ENCODE measurements at places on chromosomes 16 and 17.

GRCh38 chr16:49592546-49593423, 219.2 kb downstream of the C16orf78 start:
- DNase-seq: no peak

GRCh38 chr17:2483084-2483483, 28.6 kb downstream of the METTL16 start:
- DNase-seq: no peak

DNA sequence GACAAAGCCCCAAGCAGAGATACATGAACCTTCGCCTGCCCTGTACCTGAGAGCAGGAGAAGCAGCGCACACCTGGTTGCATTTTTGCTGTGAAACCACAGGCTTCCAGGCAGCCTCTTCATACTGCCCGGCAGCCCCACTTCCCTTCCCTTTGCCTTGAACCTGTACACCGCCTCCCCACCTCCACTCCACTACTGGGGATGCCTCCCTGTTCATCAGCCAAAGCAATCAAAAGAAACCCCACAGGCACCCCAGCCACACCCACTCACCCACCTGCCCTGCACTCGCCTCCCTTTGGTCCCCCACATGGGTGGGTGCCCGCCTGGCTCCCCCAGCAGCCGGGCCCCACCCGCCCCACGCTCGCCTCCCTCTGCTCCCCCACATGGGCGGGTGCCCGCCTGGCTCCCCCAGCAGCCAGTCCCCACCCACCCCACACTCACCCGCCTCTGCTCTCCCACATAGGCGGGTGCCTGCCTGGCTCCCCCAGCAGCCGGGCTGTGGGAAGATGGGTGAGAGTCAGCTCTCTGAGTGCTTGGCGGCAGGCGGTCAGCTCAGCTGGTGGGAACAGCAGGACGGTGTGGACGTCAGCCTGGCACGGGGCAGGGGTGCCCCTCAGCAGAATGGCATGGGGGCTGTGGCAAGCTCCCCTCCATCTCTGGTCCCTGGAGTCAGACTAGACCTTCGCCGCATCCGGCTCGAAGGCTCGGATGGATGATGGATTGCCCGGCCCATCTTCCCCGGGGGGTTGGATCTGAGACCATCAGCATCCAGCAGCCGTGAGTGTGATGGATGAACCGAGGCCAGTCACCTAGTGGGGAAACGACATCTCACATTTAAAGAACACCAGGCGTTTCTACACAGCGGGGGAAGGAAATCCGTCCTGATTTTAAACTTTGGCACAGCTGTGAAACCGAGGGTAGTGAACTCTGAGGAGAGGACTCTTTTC, 135.6 kb downstream of the BANP start:
- no peak for DNase-seq

DNA sequence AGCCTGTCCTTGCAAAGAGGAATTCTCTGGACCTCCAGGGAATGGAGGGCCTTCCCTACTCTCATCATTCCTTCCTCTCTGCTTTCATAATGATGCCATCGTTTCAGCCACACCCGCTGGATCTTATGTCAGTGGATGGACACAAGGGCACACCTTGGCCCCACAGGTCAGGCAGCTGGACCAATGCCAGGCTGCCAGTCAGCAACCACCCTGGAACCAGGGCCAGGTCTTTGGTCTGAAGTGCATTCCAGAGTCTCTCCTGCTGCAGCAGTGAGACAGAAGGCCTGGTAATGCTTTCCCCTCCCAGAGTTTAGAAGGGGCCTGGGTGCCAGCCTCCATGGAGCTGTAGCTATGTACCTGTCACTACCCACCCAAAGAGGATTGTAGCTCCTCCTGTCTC, 7.4 kb downstream of the C1QL1 start:
- DNase-seq: no peak

DNA sequence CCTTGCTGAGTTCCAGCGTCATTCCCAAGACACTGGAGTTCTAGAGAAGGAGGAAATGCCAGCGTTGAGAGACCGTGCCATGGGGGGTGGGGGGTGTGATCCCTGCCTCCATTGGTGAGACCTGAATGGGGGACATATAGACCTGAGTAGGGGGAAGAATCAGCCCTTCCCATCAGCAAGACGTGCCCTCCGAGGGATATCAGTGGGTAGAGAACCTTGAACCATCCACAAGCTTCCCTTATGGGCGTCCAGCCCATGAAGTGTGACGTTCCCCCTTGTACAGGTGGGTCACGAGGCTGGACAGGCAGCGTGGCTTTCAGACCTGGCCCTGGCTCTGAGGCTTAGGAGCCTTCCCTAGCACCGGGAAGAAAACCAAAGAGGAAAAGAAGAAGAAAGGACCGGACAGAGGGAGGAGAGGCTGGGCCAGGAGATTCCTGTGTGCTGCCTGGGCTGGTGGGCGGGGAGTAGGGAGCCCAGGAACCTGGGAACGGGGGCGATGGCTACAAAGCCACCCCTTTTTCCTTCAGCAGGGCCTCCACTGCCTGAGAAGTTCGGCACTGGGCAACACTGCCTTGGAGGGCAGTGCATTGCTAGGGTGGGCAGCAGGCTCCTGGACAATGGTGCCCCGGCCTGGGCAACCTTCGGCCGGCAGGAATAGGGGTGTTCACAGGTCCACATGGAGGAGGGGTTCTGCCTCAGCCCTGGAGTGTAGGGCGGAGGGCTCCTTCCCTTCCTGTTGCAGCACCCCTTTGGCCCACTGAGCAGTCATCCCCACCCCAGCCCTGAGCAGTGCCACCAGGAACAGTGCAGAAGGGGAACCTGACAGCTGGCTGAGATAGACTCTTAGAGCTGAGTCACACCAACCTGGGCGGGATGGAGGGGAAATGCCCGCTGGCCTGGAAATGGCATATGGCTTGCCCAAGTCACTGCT, 7.2 kb downstream of the RAB11FIP4 start:
- no peak for DNase-seq

- peak; percentile 14 for DNase-seq
Observed at GRCh38 chr17:31907342-31907962, 5.9 kb upstream of the UTP6 start.

GRCh38 chr17:81976332-81977210, 858 bp upstream of the ASPSCR1 start:
- no peak for DNase-seq

GRCh38 chr17:82837586-82838320, 2.1 kb downstream of the ZNF750 start:
- no peak for DNase-seq

- DNase-seq: peak; percentile 89
Observed at GRCh38 chr17:50151041-50151936, 812 bp upstream of the PPP1R9B start.

- no peak for DNase-seq
Observed at GRCh38 chr17:46171939-46172338, 21.3 kb downstream of the KANSL1 start.

GRCh38 chr16:90018652-90019542, at the start of gene DBNDD1:
TSS of gene DBNDD1 (minus strand) at chr16:90019456. CDS start at chr16:90019341, 115 bp downstream.
- no peak for DNase-seq

DNA sequence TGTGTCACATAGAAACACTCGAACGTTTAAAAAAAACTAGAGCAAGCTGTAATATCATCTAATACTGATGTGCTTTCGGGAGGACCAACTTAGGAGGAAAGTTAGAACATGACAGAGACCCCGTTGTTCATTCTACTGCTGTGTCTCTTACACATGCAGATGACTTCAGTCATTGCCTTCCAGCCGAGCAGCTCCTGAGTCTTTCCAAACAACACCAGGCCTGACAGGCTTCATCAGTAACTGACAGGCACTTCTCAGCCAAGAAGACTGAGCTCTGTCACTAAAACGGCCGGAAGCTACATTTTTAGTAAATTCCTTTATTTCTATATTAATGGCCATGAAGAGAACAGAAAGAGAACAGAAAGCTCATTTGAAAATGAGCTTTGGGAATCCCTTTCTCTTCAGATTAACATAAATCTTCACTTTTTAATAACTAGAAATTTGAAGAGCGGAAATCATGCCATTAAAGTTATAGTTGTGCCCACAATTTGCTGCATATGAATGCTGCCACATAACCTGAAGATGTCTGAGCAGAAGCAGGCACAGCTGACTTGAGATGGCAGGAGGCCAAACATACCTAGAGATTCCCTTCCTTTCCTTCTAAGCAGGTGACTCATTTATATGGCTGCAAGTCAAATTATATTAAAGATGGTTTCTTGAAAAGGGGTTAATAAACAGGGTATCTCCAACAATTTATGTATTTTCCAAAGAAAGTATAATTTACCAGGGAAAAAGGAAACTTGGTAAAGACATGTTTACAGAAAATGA, 148.9 kb downstream of the ITFG1 start:
- no peak for DNase-seq

- peak; percentile 86 for DNase-seq
Observed at GRCh38 chr17:81733507-81734404, 21.7 kb downstream of the SLC25A10 start.

DNA sequence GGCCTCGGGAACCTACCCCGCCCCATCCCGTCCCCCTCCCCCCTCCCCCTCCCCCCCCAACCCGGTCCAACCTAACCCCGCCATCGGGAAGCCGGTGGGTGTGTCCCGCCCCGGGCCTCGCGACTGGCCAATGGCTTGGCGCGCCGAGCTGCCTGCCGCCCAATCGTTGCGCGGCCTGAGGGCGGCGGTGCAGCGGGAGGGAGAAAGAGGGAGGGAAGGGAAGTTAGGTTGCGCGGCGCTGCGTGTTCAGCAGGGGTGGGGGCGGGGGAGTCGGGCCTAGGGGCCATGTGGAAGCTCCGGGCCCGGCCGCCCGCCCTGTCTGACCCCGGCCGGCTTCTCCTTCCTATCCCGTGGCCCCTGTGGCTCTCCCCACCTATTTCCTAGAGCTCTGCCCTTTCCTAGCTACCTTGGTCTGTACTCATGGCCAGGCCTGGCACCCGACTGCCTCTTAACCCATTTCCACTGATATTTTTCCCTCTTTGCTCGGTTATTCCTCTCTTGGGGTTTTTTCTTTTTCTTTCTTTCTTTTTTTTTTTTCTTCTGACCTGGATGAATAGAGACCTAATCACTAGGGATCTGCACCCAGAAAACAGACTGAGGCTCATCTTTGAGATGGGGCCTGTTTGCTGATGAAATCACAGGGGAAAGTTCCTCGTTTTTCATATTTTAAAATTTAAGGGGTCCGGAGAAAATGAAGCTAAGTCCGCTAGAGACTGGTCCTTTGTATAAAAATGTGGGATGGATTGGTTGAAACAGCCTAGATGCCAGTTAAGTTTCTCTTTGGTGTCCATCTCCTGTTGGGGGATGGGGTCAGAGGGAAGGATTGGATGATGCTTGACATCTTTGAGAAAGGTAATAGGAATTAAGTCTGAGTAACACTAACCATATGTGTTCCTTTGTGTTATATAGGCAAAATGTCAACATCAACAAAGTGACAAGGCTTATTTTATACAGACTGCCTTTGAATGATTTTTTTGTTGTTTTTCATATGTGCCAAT, 1.1 kb downstream of the KPNB1 start:
- peak; percentile 61 for DNase-seq

- no peak for DNase-seq
Observed at GRCh38 chr16:30967795-30968194, 10.2 kb downstream of the SETD1A start.

DNA sequence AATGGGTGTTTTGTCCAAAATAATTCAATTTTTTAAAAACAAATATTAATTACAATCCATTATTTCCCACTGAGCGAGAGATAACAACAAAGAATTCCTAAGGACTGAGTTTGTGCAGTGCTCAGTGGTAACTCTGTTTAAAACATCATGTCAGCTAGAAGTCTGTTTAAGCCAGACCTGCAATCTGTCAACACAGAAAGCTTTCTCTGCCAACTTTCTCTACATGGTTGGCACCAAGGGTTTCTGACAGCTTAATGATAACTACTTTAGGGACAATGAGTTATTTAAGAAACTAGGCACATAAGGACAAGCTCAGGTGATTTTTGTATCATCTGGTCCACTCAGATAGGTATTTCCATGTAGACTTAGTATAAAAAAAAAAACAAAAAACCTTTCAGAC, 81.8 kb downstream of the WDR59 start:
- DNase-seq: no peak

DNA sequence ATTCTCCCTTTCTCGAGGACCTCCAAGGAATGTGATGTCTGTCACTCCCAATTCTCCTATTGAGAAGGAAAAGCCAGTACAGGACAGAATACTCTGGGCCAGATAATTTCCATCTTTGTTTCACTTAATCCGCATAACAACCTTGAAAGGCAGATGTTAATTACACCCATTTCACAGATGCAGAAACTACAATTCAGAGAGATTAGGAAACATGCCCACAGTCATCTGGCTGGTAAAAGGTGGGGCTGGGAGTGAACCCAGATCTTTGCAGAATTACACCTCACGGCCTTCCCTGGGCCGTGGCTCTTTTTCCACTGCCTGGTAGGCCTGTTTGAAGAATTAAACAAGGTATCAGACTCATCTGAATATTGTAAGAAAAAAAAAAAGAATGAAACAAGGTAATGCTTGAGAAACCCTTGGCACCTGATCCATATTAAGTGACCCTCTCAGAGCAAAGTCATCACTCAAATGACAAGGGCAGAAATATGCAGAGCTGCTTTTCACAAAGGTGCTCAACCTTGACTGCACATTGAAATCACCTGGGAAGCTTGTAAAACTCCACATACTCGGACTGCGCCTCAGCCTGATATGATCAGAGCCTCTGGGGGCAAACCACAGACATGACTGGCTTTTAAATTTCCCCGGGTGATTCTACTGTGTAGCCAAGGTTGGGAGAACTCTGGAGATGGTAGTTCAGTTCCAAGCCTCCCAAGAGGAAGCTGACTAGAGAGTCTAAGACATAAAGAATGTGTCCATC, 16.6 kb upstream of the G6PC1 start:
- no peak for DNase-seq

DNA sequence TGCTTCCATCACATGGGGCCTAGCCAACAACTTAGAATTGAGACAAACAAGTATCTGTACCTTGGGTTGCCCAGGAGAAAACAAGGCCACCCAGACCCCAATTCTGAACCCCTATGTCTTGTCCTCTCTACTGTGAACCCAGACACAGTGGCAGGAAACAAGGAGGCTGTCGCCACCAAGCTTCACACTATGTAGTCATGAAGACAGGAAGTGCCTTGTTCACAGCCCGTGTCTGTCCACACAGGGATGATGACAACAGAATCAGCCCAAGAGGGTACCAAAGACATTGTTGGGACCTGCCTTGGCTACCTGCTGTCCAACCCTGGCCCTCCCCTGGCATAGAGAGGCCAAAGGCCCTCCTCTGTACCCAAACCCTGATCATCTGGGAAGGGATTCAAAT, 84.8 kb downstream of the CDYL2 start:
- DNase-seq: no peak
